ENCODE measurements at places on chromosomes 5 and 9. TPM values are rescaled to one million over a fixed set of nuclear protein-coding genes. Genes with fewer than 3 reads are reported as not detected.

SUSD3 gene
- total RNA-seq = 1.1 TPM

WWC1 gene
- total RNA-seq = 7.8 TPM

ATP6V0E1 gene
- 236 TPM for total RNA-seq

GDNF gene
- total RNA-seq = not detected

DIPK1B gene
- total RNA-seq = 20.1 TPM
